MCF 10A (cell line): ENCODE measurements at places on chromosomes 5 and 9. TPM values are rescaled to one million over a fixed set of nuclear protein-coding genes. Genes with fewer than 3 reads are reported as not detected.

BARHL1 gene
- total RNA-seq, result not detected in 2 replicates

PCDHGA7 gene
- 0.56 and 0.86 TPM in 2 replicates for total RNA-seq

CDH9 gene
- total RNA-seq, result not detected in 2 replicates

- no peak for DNase-seq
- no peaks in the 10 kb centered on the region for H3K27me3 ChIP-seq
- no peaks in the 10 kb centered on the region for H3K36me3 ChIP-seq
- no peak overlapping the region for H3K4me3 ChIP-seq
- H3K4me1 ChIP-seq, result no peaks in the 10 kb centered on the region
Observed at GRCh38 chr9:90898228-90898627, 96.6 kb downstream of the SYK start.

DNA sequence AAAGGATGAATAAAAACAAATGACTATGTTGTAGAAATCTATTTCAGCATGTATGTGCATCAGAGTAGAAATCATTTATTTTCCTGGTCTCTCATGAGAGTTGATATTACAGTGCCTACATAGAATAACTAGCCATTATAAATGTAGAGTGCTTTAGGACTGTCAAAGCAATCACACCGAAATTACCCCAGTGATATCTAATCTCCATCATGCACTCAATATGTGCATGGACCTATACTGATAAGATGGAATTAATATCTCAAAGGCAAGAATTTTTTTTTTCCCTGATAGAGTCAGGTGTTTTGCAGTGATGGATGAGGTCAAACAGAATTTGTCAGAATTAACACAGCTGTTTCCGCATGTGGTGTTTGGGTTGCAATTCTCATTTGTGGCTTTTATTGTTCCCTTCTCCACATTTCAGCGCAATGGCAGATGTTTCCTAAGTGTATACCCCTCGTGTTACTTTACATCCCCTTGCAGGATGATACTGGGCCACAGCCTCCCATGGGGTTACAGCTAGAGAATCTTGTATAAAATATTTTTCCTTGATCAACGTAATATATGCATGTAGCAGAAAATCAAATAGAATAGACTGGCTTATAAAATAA lies 298.8 kb downstream of the RASEF start:
- H3K27me3 ChIP-seq, result no peaks in the 10 kb centered on the region
- no peak for DNase-seq
- H3K27ac ChIP-seq, result no peak overlapping the region
- no peak overlapping the region for H3K4me3 ChIP-seq

- H3K27me3 ChIP-seq, result no peaks in the 10 kb centered on the region
- DNase-seq, result no peak
- H3K4me3 ChIP-seq, result no peak overlapping the region
- H3K4me1 ChIP-seq, result peaks cover 64% of the 10 kb centered on the region
Observed at GRCh38 chr5:107474361-107474715, 196.4 kb downstream of the EFNA5 start.
